Activated naive CD4-positive, alpha-beta T cell treated with Interleukin-2 at 50 U/mL for 16 hours (primary cell): ENCODE measurements at places on chromosomes 16 and 17.

GRCh38 chr17:79478051-79478461 lies 132.8 kb downstream of the RBFOX3 start:
- DNase-seq: no peak

- no peak for DNase-seq
Measured at GRCh38 chr16:23694644-23695373, 16.1 kb downstream of the PLK1 start.

DNA sequence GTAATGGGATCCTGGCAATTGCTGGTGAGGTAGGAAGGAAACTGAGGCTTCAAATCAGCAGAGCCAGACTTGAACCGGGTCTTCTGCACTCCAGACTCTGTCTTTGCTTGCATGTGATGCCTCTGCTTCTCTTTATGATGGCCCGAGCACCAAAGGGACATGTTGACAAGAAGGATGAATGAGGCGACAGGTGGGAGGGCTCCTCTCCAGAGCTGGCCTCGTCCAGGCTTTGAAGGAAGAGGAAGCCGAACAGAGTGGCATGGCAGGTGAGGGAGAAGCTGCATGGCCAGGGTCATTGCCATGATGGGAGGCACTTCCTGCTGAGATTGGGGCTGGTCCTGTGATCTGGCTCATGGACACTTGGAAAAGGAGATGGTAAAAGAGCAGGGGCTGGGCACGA lies 40.8 kb downstream of the AKAP1 start:
- DNase-seq: no peak

- peak; percentile 76 for DNase-seq
Measured at GRCh38 chr16:87956365-87957231, 5.4 kb downstream of the BANP start.

DNA sequence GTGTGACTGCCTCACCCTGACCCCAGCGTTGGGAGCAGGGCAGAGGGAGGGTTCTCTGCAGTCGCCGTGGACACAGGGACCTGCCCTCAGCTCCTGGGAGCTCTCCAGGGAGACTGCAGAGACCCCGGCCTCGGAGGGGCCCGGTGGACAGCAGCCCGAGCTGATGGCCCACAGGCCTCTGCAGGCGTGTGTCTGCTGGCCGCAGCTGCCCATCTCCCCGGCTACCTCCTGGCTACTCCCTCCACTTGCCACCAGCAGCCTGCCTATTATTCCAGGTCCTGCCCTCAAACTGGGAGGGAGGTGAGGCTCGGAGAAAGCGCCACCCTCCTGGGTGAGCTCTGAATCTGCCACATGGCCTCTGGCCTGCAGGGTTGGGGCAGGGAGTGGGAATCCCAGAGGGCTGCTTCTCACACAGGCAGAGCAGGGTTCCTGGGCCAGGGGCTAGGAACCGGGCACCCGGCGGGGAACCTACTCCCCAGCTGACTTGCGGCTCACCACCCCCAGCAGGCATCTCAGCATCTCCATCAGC lies 7.2 kb downstream of the SLC16A5 start:
- DNase-seq: no peak

DNA sequence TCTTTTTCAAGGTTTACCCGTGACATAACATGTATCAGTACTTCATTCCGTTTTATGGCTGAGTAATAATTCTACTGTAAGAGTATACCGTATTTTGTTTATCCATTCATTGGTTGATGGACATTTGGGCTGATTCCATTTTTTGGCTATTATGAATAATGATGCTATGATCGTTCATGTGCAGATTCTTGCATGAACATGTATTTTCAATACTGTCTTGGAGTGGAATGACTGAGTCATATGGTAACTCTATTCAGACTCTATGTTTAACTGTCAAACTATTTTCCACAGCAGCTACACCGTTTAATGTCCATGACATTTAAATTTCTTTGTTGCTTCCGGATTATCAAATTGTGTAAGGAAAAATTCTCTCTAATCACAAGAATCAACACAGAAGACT lies 17.9 kb downstream of the BFAR start:
- DNase-seq: no peak
